ENCODE measurements at places on chromosomes 2 and 18.

GRCh38 chr2:240687741-240688552 lies 3.7 kb upstream of the AQP12A start:
- DNase-seq = no peak

DNA sequence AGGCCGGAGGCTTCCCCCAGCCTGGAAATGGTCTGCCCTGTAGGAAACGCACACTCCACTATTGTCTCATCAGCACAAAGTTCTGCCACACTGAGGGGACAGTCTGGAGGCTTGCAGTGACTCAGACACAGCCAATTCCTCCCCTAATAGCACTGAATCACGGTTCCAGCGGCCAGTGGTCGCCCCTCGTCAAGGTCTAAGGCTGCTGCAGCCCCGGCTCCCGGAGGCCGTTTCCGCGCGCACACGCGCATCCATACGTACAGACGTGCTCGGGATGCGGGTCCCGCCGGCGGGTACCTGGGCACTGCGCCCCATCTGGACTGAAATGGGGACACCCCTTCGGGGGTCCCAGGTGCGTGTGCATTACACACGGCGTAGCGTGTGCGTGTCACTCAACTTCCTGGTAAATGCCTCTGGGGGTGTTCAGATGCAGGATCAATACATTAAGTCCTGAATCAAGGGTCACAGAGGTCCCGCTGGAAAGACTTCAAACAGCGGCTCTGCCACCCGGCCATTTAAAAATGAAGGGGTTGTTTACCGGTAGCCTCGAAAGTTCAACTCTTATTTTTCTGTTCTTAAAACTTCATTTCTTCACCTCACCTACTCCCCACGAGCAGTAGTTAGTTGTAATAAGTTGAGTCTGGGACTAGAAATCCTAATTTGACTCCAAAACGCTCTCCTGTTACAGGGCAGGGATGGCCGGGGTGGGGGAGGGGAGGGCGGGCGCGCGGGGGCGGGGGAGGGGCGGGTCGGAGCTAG lies 572 bp upstream of the ZNF516 start:
- DNase-seq = no peak

GRCh38 chr2:13180729-13181128 lies 464.0 kb downstream of the TRIB2 start:
- no peak for DNase-seq

GRCh38 chr2:180411661-180412060 lies 404.6 kb upstream of the CWC22 start:
- DNase-seq = no peak

GRCh38 chr2:195318440-195319111 lies 338.4 kb upstream of the SLC39A10 start:
- DNase-seq = no peak

- DNase-seq = no peak
Observed at GRCh38 chr2:210190345-210190744, 19.1 kb upstream of the KANSL1L start.

GRCh38 chr2:152635635-152636298 lies 81.5 kb downstream of the PRPF40A start:
- DNase-seq = peak; percentile 33

All from stimulated activated naive B cell treated with anti-CD40 and anti-IgM and Interleukin-4, amounts not matched to agents 10 μg/mL and 1 μg/mL and 100 μg/mL, for 72 hours (primary cell).